ENCODE measurements at places on chromosomes 5 and 9.

- no peak for DNase-seq
These were observed 618.7 kb upstream of the CDH6 start for GRCh38 chr5:30574761-30575160.

- DNase-seq = no peak
These were observed 18.8 kb downstream of the GLE1 start for GRCh38 chr9:128523199-128523925.

DNA sequence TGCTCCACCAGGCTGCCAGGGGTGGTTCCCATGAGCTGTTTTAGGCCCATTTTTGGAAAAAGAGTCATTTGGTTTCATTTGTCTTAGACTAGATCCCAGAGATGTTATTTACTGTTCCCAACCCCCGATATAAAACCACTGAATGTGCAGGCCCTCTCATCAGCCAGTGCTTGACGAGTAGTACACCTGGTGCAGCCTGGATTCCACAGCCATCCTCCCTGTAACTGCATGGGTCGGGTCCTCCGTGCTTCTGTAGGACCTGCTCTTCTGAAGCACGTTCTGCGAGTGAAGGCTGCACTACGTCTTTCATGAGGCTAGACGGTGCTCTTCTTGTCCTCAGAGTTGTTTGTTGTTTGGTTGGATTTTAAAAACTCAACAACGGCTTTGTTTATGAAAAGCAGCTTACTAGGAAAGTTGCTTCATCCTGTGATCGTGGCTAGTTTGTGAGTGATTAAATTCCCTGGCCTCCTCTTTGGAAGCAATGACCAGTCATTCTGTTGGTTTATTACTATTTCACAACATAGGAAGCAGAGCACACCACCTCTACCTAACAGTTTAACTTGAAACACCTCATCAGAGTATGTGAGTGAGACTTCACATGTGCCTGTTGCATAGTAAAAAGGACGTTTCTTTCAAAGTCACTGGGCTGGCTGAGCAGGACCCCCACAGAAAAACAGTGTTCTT lies 135.2 kb downstream of the AOPEP start:
- DNase-seq = no peak

DNA sequence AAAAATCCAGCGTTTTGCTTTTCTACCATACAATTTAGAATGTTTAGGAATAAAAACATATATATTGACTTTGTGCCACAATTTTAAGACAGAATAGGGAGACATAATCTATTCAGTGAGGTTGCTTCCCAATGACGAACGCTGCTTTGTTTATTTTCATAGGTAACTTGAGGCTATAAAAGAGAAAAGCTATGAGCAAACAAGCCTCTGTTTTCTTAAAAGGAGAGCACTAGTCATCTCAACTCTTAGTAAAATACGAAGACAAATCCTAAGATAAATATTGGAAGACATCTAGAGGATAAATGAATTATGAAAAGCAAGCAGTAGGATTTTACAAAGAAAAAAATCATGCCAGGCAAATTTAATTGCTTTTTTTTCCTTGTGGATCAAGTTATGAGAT lies 363.6 kb downstream of the ANXA1 start:
- no peak for DNase-seq

DNA sequence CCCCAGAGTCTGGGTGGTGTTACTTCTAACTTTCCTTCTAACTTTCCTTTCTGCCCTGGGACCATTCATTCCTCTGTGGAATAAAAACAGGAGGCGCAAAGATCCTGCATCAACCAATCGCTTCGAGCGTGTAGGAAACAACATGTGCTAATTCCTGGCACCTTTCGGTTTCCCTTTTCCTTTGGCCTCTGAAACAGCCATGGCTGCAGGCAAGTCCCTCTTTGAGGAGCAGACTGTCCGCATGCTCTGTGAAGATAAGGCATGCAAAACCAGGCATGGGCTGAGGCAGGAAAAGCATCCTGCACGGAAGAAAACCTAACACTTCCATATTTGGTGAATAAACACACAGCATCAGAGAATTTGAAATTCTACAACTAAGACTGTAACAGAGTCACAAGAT lies 128.3 kb downstream of the HSD17B3 start:
- DNase-seq = no peak

- DNase-seq = no peak
These were observed 93.8 kb downstream of the PSD2 start for GRCh38 chr5:139889410-139889809.

DNA sequence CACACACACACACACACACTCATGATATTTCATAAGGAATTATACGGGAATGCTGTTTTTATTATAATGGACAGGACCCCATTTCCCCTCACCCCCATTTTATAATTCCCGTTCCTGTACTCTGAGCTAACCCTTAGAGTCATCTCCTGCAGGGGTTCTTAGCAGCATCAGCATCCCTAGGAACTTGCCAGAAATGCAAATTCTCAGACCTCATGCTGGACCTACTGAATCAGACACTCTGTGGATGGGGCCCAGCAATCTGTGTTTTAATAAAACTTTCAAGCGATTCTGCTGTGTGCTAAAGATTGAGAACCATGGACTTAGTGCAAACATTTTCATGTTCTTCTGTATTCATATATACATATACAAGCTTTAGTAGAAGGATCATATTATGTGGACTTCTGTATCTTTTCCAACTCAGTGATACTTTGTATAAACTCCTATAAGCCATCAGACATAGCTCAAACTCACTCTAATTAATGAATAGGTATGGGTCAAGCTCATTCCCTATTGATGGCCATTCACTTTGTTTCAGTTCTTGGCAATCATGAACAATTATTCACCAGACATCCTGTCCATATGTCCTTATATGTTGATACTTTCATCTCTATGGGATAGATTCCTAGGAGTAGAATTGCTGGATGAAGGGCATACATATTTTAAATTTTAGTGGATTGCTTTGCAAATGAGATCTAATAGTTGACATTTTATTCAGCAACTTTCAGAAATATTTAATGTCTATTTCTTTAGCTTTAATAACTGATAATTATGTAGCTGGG lies 65.5 kb downstream of the ARHGEF28 start:
- no peak for DNase-seq

DNA sequence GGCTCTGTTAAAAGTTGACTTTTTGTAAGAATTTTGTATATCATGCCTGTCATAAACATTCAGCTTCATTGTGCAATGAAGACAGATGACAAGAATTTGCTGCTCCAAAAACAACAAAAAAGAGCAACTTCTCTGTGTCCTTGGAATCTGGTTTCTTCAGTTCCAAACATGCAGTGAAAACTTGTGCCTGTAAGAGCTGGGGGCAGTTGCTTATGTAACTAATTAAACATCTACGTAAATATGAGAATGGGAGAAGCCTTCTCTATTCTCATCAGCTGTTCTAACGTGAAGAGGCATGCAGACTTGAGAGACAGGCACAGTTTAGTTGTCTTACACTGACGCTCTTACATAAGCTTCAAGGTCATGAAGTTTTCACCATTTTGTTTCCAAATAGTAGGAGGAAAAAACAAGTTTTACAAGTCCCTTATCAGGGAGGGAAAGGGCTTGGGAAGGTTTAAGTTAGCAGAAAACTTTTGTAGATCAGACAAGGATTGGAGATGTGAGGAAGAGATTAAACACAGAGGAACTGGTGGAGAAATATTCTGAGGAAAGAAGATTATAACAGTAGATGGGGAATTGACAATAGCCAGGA lies 170.4 kb downstream of the RFK start:
- no peak for DNase-seq

GRCh38 chr9:119841016-119841415 lies 471.8 kb upstream of the BRINP1 start:
- DNase-seq = no peak

- DNase-seq = no peak
These were observed 127.4 kb downstream of the COL23A1 start for GRCh38 chr5:178462816-178463215.

GRCh38 chr5:91302305-91302704 lies 80.8 kb downstream of the ARRDC3 start:
- DNase-seq = no peak

GRCh38 chr5:94043311-94043710 lies 301.9 kb upstream of the POU5F2 start:
- no peak for DNase-seq

DNA sequence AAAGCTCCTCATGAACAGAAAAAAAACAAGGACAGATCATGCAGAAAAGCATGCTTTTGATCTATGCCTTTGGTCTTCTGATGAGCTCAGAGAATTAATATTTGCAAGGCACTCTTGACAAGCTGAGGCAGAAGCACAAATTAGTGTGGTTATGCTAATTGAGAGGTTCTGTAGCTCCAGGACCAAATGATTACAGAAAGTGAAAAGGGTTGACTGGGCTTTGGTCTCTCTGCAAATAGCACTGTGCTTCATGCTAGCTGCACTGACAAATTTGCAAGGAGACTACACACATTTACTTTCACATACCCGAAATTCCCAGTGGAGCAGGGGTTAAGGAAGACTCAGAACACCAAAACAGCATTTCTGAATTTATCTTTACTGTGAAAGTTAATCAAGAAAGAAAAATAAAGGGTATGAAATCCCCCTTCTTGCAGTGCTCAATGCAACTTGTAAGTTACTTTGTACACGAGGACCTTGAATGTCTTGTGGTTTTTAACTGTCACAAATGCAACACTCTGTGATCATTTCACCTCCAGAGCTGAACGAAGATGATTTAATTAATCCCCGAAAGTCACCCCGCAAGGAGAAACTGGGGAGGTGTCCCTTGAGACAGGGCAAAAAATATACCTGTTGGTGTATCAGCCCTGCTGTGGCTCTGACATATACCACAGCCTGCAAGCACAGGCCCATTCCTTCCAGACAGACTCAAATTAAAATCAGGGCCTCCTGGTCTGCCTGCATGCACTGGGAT lies 11.9 kb downstream of the RAPGEF1 start:
- DNase-seq = no peak

DNA sequence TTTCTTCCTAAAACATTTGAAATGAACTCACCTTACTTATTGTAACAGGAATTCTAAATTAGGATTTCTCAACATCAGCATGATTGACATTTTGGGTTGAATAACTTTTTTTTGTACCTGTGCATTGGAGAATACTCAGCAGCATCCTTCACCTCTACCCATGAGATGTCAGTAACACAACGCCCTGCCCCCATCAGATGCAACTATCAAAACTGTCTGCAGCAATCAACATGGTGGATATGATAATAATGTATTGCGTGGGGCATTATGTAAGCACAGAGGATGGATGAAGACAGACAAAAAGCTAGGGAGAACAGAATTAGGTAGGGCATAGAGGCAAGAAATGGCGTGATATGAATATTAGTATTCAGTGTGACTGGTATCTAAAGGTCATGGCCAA lies 94.1 kb downstream of the PLK2 start:
- DNase-seq = no peak

GRCh38 chr5:172701291-172701656 lies 60.2 kb downstream of the NEURL1B start:
- DNase-seq = no peak

DNA sequence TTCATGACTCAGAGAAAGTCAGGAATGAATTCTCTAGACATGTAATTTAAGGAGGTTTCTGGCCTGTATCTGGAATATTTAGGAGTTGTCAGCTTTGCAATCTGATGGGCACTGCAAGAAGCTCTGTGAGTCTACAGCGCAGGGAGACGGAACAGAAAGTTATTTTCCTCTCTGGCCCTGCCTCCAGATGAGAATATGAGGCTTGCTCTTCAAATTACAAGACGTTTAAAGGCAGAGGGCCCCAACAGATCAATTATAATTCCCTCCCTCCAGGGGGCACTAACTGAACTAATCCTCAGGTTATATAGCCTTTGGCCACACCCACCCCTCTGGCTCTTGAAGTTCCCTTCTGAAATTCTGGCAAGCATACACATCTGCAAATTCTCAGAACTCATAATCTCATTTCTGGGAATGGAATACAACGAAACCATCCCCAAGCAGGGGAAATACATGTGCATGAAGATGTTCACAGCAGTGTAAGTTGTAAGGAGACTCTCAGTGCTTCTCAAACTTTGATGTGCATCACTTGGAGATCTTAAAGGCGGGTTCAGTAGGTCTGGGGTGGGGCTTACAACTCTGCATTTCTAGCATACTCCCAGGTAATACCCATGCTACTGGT lies 307.6 kb downstream of the CWC27 start:
- no peak for DNase-seq

GRCh38 chr9:19799784-19800183 lies 10.9 kb upstream of the SLC24A2 start:
- DNase-seq = no peak

GRCh38 chr9:97860451-97861147 lies 7.6 kb downstream of the FOXE1 start:
- no peak for DNase-seq

DNA sequence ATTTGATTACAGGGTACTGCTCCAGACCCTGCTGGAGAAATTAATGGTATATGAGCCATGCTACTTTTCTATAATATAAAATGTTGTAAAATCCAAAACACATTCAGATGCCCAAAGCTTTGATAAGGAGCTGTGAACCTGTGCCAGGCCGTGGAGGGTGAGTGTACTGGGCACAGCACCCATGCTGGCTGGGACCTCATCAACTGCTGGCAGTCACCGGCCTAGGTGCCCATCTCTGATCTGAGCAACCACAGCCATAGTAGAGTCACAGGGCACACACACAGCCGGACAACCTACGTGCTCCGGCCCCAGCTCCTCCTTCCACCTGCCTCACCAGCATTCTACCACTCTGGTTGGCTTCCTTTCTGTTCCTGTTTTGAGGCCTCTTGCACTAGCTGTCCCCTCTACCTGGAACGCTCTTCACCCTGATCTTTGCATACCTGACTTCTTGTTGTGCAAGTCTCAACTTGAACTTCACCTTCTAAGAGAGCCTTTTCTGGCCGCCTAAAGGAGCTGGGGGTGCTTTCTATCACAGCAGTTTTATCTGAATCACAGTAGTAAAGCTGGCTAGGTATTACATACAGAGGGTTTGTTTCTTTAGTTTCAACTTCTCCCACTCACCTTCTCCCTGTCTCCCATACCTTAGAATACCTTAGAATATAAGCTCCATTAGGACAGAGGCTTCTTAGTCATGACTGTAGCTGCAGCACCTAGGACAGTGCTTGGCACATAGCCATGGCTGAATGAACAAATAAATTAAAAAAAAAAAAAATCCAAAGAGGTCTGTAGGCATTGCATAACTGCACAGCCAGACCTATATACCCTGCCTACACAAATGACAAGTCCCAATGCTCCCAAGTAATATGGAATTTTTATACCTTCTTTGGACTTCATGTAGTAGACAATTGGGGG lies 51.7 kb downstream of the MED27 start:
- no peak for DNase-seq

DNA sequence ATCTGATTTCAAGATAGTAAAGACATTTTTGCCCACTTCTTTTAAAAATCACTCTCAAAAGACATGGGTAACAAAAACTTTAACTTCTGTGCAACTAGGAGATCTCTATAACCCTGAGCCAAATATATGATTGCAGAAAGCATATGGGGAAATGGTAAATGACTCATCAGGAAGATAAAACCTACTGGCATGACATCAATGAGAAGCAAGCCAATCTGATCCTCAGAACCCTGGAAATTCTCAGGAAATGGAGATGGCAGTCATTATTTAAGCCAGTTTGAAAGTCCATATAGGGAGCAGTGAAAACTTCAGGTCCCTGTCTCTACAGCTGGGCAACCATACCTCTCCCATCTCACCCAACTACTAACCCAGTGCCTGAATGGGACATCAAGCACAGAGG lies 249.7 kb upstream of the NREP start:
- DNase-seq = no peak

- DNase-seq = no peak
These were observed 1.0 kb upstream of the MINAR2 start for GRCh38 chr5:129746876-129747275.

GRCh38 chr5:52922384-52922783 lies 66.8 kb upstream of the ITGA2 start:
- DNase-seq = no peak

GRCh38 chr5:170478306-170478705 lies 25.5 kb upstream of the KCNIP1 start:
- DNase-seq = no peak

- DNase-seq = no peak
These were observed 14.8 kb downstream of the C9 start for GRCh38 chr5:39349484-39349883.

Measured in cerebellar nuclear complex (tissue), 1 donor.